ENCODE measurements at places on chromosomes 7 and 10.

GRCh38 chr7:105794741-105795729 is 81.4 kb downstream of the ATXN7L1 start:
- no peak for DNase-seq

- DNase-seq = no peak
Observed at GRCh38 chr10:5949009-5949759, 28.2 kb downstream of the IL15RA start.

DNA sequence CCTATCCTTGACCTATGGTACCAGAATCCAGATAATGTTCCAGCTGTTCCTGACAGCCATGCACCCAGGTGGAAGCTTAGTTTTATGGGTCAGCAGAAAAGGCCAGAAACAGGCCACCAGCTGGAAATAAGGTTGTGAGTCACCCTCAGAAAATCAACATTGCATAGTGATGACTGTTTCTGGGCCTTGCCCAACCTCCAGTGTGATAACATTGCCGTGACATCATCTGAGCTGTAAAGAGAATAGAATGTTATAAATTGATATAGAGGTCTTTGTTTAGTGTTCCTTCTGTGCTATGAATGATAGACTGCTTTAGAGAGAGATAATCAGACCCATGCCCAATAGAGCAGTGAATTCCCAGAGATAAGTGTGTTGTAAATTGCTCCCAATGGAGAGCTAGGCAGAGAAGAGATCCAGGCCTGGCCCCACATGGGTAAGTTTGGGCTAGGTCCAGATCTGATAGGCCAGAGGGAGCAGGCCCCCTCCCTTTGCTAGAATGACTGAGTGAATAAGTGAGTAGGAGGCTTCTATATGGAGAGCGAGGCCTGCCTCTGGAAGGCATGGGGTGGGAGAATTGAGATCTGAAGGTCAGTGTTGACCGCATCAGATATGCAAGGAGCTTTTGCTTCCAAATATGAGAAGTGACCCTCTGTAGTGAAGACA is 14.2 kb upstream of the HPS1 start:
- no peak for DNase-seq

- DNase-seq = no peak
Observed at GRCh38 chr7:7526006-7526405, 9.7 kb downstream of the COL28A1 start.

- DNase-seq = no peak
Observed at GRCh38 chr10:13614530-13615332, 28.0 kb downstream of the PRPF18 start.

GRCh38 chr7:128247640-128248194 is 6.6 kb downstream of the LEP start:
- DNase-seq = no peak

DNA sequence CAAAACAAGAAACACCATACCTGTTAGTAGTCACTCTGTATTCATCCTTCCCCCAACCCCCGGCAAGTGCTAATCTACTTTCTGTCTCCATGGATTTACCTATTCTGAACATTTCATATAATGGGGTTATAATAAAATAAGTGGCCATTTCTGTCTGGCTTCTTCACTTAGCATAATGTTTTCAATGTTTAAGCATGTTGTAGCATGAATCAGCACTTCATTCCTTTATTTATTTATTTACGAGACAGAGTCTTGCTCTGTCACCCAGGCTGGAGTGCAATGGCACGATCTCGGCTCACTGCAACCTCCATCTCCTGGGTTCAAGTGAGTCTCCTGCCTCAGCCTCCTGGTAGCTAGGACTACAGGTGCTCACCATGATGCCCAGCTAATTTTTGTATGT is 69.2 kb downstream of the HIP1 start:
- no peak for DNase-seq

GRCh38 chr7:93530701-93531100 is 43.8 kb downstream of the CALCR start:
- DNase-seq = no peak

GRCh38 chr7:2851497-2851896 is 7.4 kb upstream of the GNA12 start:
- no peak for DNase-seq

Measured in effector memory CD4-positive, alpha-beta T cell (primary cell).